Motor neuron (in vitro differentiated cells): ENCODE measurements at places on chromosomes 13 and 19.
A peak's percentile ranks its signal among the peaks of the same experiment; 100 is the strongest.

DNA sequence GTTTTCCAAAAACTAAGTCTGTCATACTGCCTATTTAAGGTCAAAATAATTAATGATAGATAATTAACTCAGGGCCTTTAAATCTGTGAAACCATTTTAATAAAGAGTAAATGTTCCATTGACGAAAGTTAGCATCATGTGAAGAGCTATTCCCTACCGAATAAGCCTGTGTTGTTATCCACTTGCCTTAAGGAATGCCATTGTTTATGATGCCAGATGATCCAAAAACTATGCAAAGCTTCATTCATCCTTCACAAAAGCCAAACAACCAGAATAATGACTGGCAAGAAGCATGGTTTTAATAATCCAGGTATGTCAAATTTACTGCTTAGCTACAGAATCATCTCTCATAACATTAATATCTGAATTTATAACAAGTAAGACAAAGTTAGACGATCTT, 6.5 kb upstream of the GPC6 start:
- ATAC-seq = no peak

DNA sequence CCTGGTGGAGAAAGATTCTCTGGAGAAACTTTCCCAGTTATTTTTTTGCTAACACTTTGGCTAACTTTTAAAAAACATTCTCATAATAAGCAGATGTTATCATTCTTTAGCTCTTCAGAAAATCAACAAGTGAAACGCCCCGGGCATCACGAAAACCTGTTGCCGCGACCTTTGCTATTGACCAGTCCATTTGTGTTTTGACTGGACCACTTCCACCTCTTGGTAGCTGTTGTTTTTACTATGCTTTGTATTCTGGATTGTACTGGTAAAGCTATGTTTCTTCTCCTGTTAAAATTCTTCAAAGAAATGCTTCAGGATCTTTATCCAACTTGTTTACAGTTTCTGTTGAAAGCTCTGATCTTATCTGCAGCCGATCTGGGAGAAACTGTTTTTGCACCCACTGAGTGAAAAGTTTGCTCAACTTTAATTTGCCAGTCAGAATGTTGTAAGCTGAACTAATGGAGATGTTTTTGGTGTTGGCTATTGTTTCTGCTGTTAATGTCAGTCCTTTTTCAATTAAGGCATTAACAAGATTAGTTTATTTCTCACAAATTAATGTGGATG, 23.3 kb downstream of the UFM1 start:
- ATAC-seq = no peak

GRCh38 chr13:75771818-75772217, 135.7 kb downstream of the LMO7 start:
- ATAC-seq = no peak

- ATAC-seq = no peak
Measured at GRCh38 chr19:38701455-38702063, 42.7 kb downstream of the CAPN12 start.

DNA sequence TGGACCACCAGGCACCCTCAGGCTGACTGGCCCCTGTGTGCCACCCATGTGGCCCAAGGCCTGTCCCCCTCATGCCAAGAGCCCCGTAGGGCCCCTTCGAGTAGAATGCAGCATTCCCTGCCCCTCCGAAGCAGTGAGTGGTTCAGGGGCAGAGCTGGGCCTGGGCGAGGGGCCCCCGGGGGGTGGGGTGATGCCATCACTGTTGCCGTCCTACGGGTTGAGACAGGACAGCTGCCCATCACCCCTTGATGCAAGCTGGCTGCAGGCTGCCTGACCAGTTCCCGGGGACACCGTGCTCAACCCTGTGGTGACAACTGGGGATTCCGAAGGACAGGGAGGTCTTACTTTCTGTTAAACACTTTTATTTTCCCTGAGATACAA, 4.7 kb downstream of the SBNO2 start:
- ATAC-seq = no peak

DNA sequence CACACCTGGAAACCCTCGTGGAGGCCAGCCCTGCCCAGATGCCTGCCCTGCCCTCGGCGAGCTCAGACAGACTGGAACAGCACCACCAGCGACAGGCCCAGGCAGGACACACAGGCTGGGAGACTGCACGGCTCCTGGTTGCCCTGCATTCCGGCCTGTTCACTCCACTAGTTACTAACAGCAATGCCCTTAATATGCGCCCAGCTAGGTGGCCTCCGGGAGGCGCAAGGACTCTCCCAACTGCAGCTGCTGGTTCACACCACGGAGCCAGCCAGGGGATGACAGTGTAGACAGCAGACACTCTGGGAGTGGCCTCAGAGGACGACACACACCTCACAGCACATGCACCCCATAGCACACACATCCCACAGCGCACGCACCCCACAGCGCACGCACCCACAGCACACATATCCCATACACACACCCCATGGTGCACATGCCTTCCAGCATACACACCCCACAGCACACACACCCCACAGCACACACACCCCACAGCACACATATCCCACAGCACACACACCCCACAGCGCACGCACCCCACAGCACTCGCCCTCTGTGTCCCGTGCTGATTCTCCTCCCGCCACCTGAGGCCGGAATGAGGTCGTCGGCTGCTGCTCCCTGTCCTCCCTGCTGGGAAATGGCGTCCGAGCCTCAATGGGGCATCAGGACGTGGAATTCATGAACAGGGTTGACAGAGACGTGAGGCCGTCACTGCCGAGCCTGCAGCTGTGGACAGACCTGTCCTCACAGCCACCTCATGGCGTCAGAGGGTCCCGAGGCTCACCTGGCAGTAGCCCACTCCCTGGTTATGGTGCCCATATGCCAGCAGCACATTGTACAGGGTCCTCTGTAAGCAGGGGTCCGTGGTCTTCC, 13.6 kb downstream of the GRTP1 start:
- peak; percentile 72 for ATAC-seq
